ENCODE measurements at places on chromosomes 11 and 22. TPM values are rescaled to one million over a fixed set of nuclear protein-coding genes. Genes with fewer than 3 reads are reported as not detected.

The KRTAP5-9 gene
- total RNA-seq: not detected

The GP1BB gene
- total RNA-seq: 20.1 TPM

The TSSK2 gene
- total RNA-seq: not detected

The LINC01488 gene
- not detected for total RNA-seq

The SPON1 gene
- 42.9 TPM for total RNA-seq

The MYOD1 gene
- not detected for total RNA-seq

The METTL15 gene
- total RNA-seq: 6.0 TPM

The OR2D2 gene
- not detected for total RNA-seq

The FGF19 gene
- not detected for total RNA-seq

The PANX3 gene
- total RNA-seq: not detected

The CST6 gene
- not detected for total RNA-seq

The RBMXL2 gene
- total RNA-seq: not detected

The BTBD18 gene
- total RNA-seq: not detected

The MPPED2 gene
- total RNA-seq: not detected

The ZNF215 gene
- total RNA-seq: 1.2 TPM

The MPZL3 gene
- total RNA-seq: 0.41 TPM

The KCNJ4 gene
- not detected for total RNA-seq

The LAYN gene
- 34.2 TPM for total RNA-seq

The OR52W1 gene
- not detected for total RNA-seq

The TMEM121B gene
- 0.09 TPM for total RNA-seq

The ANKRD49 gene
- 13.7 TPM for total RNA-seq

The IGF2 gene
- 3.3 TPM for total RNA-seq

The OR5AR1 gene
- not detected for total RNA-seq

The GLYAT gene
- not detected for total RNA-seq

The ADORA2A gene
- 0.74 TPM for total RNA-seq

The SLC6A5 gene
- not detected for total RNA-seq

The DNAJB7 gene
- total RNA-seq: not detected

The TYMP gene
- 23.7 TPM for total RNA-seq

The PIH1D2 gene
- total RNA-seq: 5.5 TPM

The OR10D3 gene
- not detected for total RNA-seq

The C22orf42 gene
- not detected for total RNA-seq

The MUC2 gene
- total RNA-seq: not detected

The PGR gene
- total RNA-seq: 0.63 TPM

The OR51M1 gene
- not detected for total RNA-seq

The OR52H1 gene
- 0.81 TPM for total RNA-seq

The ADAMTS15 gene
- total RNA-seq: 8.6 TPM

The LSP1 gene
- 40.2 TPM for total RNA-seq

The APOA1 gene
- 70.3 TPM for total RNA-seq

The TUG1 gene
- 67.3 TPM for total RNA-seq

The MYBPC3 gene
- total RNA-seq: not detected

The AMOTL1 gene
- total RNA-seq: 64.7 TPM

The FREY1 gene
- total RNA-seq: 1.6 TPM
